ENCODE measurements at places on chromosomes 3 and 15.

DNA sequence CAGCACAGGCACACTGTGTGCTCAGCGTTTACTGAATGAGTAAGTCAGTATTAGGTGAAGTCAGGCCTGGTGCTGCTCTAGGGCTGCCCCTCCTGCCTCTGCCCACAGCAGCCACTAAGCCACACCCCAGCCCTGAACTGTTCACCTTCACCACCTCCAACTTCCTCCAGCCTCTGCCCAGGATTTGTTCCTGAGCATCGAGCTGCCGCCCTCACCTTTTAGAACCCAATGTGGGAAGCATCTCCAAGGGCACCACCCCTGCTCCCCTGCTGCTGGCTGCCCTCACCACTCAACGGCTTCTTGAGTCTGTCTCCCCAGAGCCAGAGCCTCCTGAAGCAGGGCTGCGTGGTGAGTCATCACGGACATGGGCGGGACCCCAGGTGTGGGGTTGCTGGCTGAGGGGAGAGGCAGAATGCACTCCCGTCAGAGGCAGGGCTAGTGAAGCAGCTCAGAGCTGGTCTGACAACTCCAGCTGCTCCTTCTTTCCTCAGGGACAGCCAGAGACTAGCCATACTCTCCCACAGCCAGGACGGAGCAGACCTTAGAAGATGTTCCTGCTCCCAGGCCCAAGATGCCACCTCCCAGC lies 5.8 kb downstream of the HYAL2 start:
- peak; percentile 70 for DNase-seq

DNA sequence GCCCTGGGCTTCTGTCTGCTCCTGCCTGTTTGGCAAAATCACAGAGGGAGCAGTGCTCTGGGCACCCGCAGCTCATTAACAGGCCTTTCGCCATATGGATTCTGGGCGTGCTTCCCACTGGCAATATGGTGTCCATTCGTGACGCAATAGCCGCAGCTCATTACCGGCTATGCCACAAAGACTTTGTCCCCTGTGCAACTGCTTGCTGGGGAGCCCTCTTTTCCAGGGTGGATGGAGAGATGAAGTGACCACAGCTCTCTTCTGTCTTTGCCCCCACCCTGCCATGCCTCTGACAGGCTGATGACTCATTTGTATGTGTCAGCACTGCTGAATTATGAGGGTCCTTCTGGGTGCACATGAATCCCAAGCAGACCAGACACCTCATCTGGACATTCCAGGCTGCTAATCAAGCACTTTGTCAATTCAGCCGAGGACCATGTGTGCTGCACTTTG lies 214.3 kb upstream of the FEZF2 start:
- DNase-seq, result no peak

DNA sequence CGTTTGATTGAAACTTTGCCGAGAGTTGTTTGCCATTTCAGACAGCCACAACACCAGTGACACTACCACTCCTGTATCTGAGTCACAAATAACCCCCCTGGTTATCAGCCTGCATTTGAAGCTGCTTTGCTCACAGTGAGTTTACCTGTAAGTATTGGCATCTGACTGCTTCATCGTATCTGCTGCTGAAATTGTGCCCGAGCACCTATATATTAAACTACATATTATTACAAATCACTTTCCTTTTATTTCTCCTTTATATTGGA lies 39.2 kb upstream of the SPSB4 start:
- DNase-seq, result no peak

DNA sequence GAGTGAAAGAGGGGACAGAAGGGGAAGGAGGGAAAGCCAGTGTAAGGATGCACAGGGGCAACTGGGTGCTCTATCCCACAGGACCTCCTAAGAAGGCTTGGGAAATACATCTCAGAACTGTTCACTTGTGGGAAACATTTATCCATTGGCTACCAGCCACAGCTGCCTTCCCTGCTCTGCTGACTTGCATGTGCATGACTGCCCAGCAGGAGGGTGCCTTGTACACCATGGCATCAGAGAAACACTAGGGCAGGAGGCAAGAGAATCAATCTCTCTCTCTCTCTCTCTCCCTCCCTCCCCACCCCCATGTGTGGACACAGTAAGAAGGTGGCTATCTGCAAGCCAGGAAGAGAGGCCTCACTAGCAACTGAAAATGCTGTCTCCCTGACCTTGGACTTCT lies 62.9 kb upstream of the ZBTB38 start:
- DNase-seq, result no peak

DNA sequence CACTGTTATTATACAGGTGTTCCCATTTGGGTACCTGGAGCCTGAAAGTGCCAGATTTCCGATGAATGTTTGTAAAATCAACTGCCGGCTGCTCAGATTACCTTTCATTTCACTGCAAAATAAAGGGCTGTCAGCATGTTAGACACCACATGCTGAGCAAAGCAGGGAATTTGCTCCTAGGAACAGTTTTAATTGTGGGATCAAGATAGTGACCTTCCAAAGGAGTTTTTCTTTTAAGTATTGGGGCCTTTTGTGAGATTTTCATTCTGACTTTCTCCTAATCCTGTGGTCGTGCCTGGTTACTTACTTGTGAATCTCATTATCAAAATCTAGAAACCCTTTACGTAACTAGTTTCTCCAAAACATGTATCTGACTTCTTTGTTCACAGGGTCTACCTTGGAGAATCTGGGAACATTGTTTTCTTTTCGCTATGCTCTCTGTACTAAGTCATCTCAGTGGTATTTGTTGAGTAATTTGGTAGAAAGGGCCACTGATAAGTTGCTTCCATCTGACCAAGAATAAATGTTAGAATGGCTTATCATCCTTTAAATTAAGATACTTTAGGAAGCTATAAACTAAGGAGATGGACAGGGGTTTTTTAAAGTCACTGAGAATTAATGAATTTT lies 40.8 kb upstream of the LRTM1 start:
- DNase-seq, result no peak
